Brain microvascular endothelial cell (primary cell): ENCODE measurements at places on chromosomes 5 and 9.

GRCh38 chr9:123225995-123226394 lies 42.4 kb downstream of the STRBP start:
- DNase-seq = no peak

DNA sequence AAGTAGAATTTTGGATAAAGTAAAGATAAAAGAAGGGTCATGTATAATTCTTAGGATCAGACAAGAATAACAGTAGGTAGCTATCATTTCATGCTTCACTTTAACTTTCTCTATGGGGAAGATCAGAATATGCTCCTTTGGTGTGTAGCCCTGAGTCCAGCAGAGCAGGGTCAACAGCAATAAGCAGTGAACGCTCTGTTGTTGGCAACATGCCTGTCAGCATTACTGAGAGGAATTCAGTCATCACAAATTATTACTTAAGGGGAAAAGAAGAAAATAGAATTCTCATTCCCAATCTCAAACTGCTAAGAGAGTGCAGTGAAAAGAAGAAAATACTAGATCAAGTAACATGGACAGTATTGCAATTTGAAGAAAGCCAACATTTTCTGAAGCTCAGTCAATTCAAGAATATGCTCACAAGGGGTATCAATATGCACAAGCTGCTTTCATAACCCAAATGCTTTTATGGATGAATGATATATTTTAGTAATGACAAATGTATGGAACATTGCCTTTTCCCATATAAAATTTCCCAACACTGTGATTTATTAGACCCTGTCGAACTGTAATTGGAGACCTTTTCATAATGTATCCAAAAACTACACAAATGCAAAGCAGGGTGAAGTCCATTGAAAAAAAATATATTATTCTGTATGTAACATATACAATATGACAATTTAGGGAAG lies 1359.4 kb downstream of the EFNA5 start:
- DNase-seq = peak; percentile 36

DNA sequence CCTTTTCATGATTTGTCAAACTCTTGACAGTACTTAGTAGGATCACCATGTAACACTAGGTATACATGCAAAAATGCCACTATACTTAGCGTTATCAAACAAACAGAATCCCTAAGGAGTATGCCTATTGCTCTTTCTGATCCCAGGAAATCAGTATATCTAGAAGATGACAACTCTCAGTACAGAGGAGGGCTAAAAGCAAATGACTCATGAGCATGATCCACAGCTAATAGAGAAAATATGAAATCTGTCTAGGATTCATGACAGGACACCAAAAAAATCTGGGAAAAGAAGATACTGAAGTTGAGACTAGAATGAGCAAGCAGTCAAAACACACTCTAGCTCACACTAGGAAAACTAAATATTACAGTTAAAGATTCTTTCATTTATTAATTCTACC lies 89.2 kb downstream of the RAPGEF6 start:
- peak; percentile 58 for DNase-seq

DNA sequence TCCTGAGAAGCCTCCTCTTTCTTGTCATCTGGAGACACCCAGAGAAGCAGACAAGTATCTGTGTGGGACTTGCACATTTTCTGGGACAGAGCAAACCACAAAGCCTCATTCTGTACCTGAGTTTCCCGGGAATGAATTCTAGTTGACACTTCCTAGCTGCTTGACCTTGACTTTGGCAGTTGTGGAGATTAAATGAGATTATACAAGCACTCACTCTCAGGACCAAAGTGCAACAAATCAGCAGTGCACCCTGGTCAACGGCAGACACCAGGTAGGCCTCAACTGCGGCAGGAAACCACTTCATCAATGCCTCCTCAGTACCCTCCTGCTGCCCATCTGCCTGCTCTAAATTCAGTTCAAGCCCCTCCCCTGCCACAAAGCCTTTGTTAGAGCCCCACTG lies 114.7 kb upstream of the PANK3 start:
- no peak for DNase-seq

DNA sequence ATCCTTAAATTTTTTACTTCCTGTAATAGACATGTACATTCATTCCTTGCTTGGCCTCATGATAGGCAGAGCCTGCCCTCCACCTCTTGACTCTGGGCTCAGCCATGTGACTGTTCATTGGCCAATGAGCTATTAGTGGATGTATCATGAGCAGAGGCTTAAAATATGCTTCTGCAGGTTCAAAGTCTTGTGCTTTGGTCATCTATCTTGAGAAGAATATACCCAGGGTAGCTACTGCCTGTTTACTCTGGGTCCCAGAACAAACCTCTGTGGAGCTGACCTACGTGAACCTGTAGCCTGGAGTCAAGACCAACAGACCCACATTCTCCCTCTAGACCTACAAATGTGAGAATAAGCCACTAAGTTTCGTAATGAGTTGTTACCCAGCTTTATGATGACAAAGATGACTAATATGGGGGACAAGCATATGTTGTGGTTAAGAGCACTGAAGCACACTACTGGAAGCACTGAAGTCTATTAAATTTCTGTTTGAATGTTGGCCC lies 244.4 kb downstream of the MAST4 start:
- DNase-seq = no peak

- DNase-seq = peak; percentile 4
Measured at GRCh38 chr9:113221800-113222481, 597 bp downstream of the SLC31A1 start.

DNA sequence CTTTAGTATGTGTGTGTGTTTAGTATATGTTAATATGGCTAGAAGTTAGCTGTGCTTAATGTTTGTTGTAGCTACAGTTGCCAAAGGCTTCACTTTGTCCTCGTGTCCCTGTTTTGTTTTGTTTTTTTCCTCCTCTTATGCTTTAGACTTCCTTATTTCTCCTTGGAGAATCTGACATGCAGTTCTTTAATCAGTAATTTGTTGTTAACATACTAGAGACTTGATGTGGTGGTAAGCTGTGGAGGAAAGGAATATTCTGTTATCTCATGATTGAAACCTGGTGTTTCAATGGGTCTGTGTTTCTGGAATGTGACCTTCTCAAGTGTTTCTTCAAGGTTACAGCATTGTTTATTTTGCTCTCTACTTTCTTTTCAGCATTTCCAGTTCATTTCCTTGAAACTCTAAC lies 515.6 kb upstream of the ST8SIA4 start:
- DNase-seq = no peak

DNA sequence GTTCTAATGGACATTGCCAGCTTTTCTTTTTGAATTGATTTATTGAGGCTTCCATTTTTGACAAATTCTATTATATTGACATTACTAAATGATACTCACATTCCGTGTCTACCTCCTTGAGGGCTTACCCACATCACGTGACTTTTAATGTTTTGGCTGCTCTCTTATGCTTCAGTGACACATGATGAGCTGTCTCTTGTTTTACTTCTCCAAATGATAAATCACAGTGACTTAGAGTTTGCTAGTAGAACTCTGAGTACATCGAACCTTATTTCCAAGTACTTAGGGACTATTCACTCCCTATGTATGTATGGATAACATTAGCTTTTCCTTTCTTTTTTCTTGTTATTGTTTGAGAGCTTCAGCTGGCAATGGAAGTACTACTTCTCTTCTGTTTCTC lies 169.8 kb upstream of the KCNN2 start:
- DNase-seq = peak; percentile 60

- DNase-seq = peak; percentile 49
Measured at GRCh38 chr5:36728697-36729543, 122.5 kb downstream of the SLC1A3 start.

DNA sequence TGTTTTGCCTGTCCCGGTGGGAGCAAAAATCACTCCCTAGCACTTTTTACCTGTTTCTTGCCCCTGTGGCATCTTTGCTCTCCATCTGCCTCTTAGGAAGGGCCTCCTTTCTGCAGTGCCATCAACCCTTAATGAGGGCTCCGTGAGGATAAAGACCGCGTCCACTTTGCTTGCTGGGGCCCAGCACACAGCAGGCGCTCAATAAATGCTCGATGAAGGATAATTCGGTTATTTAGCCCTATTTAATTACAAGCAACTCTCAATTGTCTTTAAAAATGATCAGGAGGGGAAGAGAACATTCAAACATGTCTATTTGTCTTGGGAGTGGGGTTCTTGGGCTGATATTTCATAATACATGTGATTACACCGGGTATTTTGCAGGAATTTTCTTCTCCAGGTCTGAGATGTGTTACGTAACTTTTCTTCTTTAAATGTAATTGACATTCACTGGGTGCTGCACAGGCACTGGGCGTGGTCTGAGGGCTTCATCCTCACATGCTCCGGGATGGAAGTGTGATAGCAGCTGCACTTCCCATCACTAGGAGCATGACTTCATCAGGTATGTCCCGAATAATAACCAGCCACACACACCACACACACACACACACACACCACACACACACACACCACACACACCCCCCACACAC lies 19.8 kb upstream of the NTNG2 start:
- no peak for DNase-seq

- peak; percentile 41 for DNase-seq
Measured at GRCh38 chr9:113564498-113565237, 101.1 kb downstream of the RGS3 start.

DNA sequence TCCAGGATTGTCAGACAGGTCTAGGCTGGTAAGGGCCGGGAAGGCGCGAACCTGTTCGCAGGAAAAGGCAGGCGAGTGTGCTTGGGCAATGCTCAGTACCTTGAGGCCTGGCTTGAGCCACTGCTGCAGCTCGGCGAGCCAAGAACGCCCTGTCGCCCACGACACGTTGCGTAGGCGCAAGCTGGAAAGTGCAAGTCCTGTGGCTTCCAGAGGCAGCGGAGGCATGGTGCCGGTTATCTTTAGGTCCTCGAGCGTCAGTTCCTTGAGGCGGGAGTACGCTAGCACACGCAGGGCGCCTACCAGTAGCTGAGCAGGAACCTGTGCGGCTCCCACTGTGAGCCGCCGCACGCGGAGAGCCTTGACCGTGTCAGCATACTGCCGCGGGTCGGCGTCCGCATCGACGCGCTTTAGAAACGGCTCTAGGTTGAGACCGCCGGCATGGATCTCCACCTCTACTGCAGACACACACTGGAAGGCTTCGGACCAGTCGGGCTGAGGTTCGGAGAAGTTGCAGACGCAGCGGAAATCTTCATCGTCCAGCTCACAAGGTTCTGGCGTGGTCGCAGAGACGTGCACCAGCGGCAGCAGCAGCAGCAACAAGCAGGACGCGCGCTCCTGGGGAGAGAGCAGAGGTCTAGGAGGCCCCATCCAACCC lies 482 bp downstream of the CD14 start:
- DNase-seq = peak; percentile 63

DNA sequence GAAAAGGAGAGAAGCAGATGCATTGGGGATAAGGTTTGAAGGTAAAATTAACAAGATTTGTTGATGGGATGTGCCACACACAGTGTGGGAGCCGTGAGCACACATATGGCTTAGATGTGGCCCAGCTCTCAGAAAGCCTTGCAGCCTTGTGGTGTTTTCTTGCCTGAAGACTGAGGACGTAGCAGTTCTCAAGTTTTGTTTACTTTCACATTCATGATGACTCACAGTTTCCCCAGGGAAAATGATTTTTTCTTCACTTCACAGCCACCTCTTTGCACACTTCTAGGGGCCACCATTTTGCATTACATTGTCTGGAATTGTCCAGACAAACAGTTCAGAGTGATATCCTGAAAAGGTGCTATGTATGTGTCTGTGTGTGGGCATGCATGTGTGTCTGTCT lies 126.2 kb downstream of the BASP1 start:
- DNase-seq = peak; percentile 89

GRCh38 chr5:64566310-64566916 lies 60.6 kb downstream of the RGS7BP start:
- DNase-seq = no peak

DNA sequence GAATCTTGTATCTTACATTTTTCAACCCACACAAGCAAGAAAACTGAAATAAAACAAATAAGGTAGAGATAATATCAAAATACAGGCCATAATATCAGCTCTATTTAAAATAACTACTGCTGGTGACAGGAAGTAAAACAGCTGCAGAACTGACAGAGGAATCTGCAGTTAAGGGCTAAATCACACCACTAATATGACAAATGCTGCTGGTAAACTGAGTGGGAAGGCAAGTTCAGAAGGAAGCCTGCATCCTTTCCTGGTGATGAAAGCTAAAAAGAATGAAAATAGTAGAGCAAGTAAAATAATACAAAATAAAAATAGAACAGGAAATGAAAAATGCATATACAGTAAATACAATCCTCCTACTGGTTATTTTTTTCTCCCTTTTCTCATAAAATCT lies 1293.7 kb upstream of the C9orf72 start:
- DNase-seq = no peak

DNA sequence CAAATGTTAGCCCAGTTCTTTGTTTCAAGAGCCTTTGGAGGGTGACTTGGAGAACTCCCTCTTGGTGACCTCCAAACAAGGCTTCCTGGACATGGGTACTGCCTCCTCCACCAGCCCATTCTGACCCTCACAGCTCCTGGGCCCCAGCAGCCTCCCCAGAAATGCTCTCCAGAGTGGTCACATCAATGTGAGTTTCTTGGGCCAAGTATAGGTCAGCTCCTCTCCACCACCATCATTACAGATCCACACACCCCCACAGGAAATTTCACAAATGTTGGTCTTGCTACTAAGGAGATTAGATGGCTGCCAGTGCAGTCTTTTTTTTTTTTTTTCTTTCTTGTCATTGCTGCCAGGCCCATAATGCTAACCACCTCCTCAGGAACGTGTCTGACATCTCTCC lies 410.7 kb downstream of the DTWD2 start:
- DNase-seq = no peak

- DNase-seq = no peak
Measured at GRCh38 chr5:107458322-107458721, 212.4 kb downstream of the EFNA5 start.

DNA sequence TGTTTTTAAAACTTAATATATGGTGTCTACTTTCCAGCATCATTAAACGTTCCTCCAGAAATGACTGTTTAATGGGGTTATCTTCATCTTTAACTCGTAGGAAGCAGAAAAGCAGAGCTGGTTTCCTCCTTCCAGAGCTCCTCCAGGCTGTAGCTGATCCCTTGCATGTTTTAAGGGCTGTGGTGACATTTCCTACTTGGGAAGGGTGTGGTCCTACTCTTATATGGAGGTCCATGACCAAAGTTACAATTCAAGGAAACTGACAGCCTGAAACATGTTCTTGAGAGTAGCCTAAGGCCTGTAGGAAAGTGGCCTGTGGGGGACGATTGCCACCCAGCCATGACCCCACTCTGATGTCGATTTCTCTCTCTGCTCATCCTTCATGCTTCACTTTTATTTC lies 297.1 kb downstream of the GADD45G start:
- DNase-seq = no peak

DNA sequence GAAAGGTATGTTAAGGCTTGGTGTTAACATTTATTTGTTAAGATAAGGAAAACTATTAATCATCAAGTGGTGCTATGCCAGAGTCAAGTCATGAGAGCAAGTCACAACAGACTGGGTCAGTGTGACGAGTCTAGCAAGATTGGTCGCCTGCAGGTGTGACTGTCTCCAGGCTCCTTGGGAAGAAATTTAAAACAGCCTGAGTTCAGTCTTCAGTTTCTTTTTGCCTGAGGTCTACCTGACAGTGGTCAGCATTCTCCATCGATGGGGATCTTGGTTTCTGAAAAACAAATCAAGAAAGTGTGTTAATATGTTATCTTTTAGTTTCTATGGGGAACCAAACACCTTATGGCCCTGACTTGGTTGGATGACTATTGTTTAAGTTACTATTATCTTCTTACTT lies 56.3 kb downstream of the CETN3 start:
- no peak for DNase-seq

GRCh38 chr5:96729156-96729555 lies 67.0 kb downstream of the CAST start:
- no peak for DNase-seq
